ENCODE measurements at places on chromosomes 11 and 22.

GRCh38 chr22:20585639-20586402, 78.4 kb downstream of the MED15 start:
- DNase-seq: no peak

GRCh38 chr22:45670981-45671782, 452 bp upstream of the ATXN10 start:
- DNase-seq: no peak

DNA sequence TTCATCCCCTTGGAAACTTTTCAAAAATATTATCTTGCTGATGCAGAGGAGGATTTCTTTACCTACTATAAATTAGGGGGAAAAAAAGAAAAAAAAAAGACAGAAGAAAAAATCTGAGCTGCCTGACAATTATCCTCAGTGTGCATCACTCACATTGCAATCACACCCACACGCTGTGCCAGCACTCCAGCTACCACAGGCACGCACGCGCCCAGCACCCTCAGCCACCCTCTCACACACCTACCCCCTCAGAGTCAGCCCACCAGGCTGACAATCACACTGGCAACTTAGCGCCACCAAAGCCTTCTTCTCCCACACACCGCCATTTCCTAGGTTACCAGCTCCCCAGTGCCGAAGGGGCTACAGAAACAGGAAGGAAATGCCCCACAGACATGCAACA, 236.1 kb downstream of the KCNA4 start:
- DNase-seq: no peak

DNA sequence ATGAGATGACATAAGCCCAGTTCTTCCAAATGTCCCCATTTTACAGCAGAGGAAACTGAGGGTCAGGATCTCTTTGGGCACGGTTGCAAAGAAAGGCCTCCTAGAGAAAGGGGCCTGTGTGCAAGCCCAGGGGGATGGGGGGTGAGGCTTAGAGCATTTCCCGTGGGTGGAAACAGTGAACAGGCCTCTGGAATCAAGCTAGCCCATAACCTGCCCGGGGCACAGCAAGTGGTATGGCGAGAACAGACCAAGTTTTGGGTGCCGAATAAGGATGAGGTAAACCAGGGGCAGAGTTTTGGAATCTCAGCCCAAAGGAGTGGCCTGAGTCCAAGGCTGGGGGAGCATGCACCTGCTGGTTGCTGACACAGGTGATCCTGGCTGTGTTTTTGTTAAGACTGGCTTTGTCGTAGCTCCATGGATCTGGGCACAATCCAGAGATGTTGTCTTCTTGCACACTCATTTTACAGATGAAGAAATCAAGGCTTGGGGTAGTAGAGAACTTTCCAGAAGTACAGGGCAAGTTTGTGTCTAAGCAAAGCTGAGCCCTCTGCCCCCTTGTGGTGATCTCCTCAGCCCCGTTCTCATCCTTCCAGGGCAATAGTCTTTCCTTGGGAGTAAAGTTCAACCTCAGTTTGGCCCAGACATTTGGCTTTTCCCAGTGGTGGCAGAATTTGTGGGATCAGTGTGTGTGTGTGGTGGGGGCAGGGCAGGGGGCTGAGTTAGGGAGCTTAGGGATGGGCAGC, 53.5 kb upstream of the MYEOV start:
- no peak for DNase-seq

DNA sequence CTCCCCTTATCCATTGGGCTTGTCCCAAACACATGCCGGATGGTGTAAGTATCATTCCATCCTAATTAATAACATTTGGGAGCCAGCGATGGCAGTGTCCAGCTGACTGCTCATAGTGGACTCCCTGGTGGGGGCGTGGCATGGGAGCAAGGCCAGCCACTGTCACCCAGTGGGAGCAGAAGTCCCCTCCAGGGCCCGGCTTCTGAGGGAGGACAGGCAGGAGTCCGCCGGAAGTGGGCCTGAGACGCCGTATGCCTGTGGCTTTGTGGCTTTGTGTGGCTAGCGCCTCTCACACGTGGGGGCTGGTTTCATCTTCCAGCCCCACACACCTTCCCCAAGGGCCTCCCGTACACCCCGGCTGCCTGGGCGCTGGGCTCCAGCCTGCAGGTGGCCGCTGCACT, 124.5 kb downstream of the KCNQ1 start:
- DNase-seq: no peak

DNA sequence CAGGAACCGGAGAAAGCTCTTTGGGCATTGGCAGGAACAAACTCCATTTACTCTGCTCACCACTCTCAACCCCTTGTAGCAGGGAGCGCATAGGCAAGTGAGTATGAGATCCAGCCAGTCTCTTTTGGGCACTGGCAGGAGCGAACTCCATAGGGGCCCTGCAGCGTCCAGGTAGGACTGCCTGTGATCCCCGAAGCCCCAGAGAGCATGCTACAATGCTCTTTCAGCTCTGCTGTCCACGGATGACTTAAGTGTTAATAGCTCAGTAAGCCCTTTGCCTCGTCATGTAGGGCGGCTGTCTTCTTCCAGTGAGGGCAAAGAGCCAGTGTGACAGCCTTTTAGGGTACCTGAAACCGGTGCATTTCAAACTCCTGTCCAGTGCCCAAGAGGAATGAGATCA, 1525.6 kb upstream of the RAG2 start:
- DNase-seq: no peak

DNA sequence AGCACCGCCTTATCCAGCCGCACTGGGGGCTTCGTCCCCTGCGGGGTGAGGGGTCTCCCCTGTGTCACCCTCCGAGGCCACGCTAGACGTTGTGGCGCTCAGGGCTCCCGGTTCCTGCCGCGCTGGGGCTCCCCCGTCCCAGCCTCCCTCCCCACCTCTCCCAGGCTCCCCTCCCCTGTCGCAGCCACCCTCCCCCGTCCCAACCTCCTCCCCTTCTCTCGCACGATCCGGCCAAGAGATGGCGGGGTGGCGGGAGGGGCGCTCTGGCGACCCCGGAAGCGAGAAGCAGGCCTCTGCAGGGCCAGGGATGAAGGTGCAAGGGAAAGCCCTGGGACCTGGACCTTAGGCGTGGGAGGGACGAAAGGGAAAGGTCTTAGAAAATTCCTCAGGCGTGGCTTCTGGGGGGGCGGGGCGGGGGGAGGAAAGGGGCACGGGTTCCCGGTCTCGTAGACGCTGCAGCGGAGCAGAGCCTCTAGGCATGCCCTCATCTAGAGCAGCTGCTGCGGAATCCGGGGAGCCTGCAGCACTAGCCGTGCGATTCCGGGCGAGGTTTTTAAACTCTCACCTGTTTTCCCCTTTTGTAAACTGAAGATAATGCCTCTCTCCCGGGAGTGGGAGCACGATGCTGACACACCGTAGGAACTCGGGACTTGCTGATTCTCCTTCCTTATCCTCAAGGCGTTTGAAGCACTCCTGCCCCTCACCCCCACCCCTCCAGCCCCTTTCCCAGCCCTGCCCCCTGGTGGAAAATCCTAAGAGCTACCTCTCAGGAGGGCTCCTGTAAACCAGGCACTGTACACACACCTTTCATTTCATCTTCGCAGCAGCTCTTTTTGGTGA, 14.4 kb downstream of the KCNJ5 start:
- peak; percentile 34 for DNase-seq

- no peak for DNase-seq
Observed at GRCh38 chr11:104343578-104343977, 179.6 kb upstream of the PDGFD start.

Data from activated CD4-positive, alpha-beta T cell treated with anti-CD3 and anti-CD28 coated beads for 4 hours (primary cell).